ENCODE measurements at places on chromosomes 11 and 22.

DNA sequence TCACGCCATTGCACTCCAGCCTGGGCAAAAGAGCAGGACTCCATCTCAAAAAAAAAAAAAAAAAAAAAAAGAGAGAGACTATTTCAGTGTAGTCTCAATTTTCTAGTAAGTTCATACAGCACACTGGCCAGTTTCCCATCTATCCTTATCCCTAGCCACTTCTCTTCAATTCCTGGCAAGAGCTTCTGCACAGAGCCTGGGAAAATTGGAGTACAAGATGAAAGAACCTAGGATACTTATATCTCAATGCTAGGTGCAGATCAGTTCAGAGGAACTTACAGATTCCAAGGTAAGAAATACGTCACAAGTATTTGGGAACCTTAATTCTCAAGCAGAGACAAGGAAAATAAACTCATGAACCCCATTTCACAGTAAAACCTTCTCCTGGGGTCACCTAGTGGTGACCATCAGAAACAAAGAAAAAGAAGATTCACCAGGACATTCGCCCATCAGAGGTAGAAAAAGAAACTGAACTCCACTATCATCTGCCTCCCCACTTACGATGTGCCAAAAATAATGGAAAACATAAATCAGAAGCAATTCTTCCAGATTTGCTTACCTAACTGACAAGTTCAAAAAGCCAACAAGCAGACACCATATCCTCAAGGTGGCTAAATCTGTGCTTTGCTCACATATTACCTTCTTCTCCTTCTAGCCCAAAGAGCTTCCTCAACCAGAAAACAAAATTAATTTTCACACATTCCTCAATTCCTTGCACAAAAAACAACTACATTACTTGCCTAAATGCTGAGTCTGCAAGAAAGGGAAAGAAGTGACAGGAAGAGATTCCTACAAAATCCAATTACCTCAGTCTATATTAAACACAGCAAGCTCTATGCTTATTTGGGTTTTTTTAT is 4.9 kb downstream of the DENND5A start:
- no peak for DNase-seq

DNA sequence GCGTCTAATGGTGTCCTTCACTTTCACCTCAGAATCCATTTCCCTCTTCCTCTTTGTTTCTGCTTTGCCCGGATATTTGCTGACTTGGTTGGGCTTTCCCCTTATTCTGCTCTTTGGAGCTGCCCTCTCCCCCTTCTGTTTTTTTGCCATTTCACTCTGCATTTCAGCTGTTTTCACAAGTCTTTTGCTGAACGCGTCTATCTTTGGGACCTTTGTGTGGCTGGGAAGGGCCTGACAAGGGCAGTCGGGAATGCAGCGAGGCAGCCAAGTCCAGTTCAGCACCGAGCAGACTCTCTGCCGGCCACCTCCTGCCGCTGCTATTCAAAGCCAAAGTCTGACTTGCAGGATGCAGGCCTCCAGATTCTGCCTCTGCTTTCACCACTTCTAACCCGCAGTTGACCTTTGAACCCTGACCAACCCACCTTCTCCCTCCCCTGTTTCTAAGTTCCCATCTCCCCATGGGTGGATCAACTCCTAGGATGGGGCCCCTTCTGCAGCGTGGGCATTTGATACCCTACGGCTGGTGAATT is 38.2 kb downstream of the FEZ1 start:
- no peak for DNase-seq

- DNase-seq = no peak
Observed at GRCh38 chr11:94423507-94423906, 22.3 kb upstream of the GPR83 start.

DNA sequence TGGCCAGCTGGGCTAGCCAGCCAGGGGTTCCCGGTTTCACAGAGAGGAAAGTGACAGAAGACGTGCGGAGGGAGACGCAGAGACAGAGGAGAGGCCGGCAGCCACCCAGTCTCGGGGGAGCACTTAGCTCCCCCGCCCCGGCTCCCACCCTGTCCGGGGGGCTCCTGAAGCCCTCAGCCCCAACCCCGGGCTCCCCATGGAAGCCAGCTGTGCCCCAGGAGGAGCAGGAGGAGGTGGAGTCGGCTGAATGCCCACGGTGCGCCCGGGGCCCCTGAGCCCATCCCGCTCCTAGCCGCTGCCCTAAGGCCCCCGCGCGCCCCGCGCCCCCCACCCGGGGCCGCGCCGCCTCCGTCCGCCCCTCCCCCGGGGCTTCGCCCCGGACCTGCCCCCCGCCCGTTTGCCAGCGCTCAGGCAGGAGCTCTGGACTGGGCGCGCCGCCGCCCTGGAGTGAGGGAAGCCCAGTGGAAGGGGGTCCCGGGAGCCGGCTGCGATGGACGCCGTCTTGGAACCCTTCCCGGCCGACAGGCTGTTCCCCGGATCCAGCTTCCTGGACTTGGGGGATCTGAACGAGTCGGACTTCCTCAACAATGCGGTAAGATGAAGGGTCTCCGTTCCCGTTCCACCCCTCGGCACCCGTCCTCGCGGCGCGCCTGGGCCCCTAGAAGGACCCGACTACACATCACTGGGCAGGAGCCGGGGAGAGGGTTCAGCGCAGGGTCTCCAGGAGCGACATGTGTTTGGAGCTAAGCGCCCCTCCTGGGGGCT is at the start of gene CREB3L1:
TSS of gene CREB3L1 (plus strand) at position 41 of the 765 bp plus-strand sequence. CDS start at position 491, 450 bp downstream.
- no peak for DNase-seq

GRCh38 chr11:76239483-76240160 is 33.3 kb upstream of the WNT11 start:
- no peak for DNase-seq

GRCh38 chr11:31106968-31107576 is 262.5 kb downstream of the DCDC1 start:
- DNase-seq = peak; percentile 17

- DNase-seq = no peak
Observed at GRCh38 chr11:113593698-113594308, 112.3 kb downstream of the TMPRSS5 start.

DNA sequence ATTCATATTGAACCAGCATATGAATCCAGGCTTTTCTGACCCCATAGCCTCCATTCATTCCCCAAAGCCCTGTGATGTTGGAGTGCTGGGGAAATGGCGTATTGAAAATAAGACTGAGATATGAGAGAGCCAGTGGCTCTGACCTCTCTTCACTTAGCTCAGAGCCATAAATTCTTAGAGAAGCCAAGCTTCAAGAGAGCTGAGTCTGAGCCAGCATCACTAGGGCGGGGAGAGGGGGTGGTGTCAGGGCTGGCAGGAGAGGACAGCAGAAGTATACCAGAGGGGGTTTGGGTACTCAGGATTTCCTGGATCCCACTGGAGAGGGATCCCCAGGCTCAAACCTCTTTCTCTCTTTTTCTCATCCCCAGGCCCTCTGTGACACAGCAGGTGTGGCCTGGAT is 16.7 kb upstream of the MOGAT2 start:
- DNase-seq = no peak

DNA sequence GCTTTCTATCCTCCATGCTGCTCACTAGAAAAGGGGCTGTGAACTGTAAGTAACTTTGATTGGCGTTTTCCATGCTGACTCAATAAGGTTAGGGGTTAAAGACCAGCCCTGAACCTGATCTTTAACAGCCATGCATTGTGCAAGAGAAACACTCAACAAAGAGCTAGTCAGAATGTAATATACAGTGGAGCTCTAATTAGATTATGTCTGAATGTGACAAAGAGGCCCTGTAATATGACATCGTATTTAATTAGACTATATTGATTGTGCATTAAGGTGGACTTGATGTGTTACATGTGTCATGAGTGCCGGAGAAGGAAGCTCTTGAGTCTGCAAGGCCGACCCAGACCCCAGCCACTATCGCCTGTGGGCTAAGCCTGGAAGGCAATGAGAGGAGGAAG is 70.5 kb downstream of the PKNOX2 start:
- DNase-seq = no peak

- no peak for DNase-seq
Observed at GRCh38 chr11:105641433-105641832, 31.6 kb downstream of the GRIA4 start.

GRCh38 chr11:33266393-33267215 is 9.4 kb downstream of the HIPK3 start:
- DNase-seq = no peak

GRCh38 chr11:111155021-111155420 is 90.5 kb upstream of the POU2AF2 start:
- DNase-seq = no peak

GRCh38 chr11:28739489-28740280 is 631.5 kb downstream of the METTL15 start:
- DNase-seq = no peak

DNA sequence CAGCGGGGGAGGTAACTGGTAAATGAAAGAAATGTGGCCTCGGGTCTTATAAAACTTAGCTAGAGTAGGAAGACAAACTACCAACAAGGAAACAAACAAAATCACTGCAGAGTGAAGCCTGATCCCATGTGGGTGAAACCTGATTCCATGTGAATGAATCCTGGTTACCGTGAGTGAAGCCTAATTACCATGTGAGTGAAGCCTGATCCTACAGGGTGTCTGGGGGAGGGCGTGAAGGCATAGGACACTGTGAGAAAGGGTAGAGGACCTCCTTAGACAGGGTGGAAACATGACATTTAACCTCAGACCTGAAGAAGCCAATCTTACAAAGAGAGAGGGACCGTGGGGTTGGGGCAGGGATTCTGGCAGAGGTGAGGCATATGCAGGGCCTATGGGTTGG is 106.2 kb upstream of the USP47 start:
- no peak for DNase-seq

GRCh38 chr11:102010776-102011494 is 36.3 kb upstream of the CFAP300 start:
- no peak for DNase-seq

DNA sequence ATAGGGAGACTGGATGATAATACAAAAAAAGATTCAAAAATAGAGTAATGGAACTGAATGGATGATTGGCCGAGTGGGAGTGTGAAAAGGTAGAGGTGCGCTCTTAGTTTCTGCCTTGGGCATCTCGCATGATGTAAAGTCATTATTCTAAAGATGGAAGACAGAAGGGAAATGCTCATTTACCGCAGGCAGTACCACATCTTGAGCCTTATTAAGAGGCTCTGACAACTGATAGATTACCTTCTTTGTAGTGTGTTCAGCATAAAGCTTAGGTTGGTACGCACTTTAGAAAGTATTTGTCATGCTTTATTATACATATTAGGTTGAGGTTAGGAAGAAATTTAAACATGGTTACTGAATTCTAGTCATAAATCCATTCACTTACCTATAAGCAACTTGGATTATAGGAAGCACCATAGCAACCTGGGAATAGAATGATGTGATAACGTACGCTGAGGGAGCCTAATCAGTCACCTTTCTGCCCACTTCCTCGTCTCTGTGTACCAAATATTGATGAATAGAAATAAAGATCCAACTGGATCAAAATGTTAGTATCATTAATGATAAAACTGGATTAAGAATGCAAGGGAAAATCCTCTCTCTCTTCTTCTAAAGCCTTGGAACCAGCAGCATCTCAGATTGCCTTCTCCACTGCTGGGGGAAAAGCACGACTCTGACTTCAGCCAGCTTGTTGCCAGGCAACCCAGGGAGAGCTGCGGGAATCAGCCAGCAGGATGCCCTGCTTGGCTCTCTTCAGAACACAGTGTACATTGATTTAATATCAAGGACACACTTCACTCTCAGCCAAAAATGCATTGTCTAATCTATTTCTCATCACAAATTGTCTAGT is 29.0 kb upstream of the VWA5A start:
- no peak for DNase-seq

- DNase-seq = no peak
Observed at GRCh38 chr11:134404575-134405341, 7.3 kb downstream of the B3GAT1 start.

DNA sequence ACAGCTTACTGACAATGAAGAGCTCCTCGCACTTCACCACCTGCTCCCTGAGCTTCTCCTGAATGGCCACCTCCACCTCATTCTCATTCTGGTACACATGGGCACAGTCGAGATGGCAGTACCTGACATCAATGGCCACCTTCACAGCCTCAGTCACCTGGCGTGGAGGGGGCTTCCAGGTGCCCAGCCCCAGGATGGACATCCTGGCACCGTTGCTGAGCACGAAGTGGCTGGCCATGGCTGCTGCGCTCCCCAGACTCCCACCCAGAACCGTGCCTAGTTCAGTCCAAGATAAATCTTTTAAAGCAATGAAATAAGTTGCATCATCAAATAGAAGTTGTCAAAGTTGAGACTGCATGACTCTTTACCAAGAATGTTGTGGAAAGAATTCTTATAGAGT is 128.1 kb upstream of the SOX6 start:
- DNase-seq = no peak

DNA sequence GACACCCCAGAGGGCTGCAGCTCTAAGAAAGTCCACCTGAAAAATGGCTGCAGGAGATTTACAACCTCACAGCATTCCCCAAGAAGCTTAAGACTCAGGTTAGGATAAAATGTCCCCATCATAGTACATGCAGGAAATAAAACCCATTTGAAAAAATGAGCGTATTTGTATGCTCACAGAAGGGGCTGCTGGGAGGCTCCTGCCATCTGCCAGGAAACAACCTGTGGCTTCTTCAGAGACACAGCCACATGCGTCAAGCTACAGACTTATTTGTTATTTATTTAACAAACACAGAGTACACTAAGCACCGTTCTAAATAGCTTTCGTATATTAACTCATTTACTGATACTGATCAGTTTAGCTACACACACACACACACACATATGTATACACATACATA is 73.4 kb downstream of the FEZ1 start:
- no peak for DNase-seq

All from GM12891 (cell line).